ENCODE measurements at places on chromosomes 4 and X.

- no peak for DNase-seq
Measured at GRCh38 chrX:3141031-3141430, 99.8 kb downstream of the ARSF start.

DNA sequence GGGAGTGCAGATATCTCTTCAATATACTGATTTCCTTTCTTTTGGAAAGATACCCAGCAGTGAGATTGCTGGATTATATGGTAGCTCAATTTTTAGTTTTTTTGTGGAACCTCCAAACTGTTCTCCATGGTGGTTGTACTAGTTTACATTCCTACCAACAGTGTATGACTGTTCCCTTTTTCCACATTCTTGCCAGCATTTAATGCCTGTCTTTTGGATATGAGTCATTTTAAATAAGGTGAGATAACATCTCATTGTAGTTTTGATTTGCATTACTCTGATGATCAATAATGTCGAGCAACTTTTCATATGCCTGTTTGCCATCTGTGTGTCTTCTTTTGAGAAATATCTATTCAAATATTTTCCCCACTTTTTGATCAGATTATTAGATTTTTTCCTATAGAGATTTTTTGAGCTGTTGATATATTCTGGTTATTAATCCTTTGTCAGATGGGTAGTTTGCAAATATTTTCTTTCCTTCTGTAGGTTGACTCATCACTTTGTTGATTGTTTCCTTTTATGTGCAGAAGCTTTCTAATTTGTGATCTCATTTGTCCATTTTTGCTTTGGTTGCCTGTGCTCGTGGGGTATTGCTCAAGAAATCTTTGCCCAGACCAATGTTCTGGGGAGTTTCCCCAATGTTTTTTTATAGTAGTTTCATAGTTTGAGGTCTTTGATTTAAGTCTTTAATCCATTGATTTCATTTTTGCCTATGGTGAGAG, 552.7 kb downstream of the ZNF674 start:
- DNase-seq = no peak

DNA sequence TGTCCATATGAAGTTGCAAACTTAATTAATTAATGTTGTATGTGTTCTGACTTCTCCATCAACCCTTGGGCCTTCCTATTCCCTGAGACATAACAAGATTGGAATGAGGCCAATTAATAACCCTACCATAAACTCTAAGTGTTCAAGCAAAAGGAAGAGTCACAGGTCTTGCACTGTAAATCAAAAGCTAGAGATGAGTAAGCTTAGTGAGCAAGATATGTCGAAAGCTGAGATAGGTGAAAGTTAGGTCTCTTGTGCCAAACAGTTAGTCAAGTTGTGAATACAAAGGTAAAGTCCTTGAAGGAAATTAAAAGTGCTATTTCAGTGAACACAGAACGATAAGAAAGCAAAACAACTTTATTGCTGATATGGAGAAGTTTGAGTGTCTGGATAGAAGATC, 58.2 kb upstream of the GPRIN3 start:
- no peak for DNase-seq

DNA sequence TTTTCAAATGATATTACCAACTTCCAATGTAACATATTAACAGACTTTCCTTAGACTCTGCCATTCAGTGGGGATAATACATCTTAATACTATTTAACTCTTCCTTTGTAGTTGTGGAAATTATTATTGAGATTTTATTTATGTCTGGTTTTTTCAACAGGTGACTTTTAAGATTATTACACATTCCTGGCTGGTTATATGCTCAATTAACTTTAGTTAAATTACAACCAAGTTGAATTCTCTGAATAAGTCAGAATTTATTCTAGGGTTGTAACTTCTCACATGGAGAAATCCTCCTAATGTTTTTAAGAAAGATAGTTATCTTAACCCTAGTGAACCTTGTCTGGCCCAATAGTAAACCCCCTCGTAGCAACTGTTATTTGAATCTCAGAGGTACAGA, 107.3 kb downstream of the SLC10A6 start:
- DNase-seq = no peak

DNA sequence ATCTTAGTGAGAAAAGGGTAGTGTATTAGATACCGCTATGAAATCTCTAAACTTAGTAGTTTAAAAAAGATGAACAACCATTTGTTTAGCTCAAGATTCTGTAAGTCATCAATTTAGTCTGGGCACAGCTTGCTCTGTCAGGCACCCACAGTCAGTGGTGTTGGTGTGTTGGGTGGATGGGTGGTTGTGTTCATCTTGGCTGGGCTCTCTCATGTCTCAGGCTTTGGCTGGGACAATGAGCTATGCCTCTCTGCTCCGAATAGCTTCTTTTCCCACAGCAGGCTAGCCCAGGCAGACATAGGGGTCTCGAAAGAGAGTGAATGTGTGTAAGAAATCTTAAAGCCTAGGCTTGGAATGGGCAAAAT, 127.0 kb upstream of the GATB start:
- DNase-seq = no peak

DNA sequence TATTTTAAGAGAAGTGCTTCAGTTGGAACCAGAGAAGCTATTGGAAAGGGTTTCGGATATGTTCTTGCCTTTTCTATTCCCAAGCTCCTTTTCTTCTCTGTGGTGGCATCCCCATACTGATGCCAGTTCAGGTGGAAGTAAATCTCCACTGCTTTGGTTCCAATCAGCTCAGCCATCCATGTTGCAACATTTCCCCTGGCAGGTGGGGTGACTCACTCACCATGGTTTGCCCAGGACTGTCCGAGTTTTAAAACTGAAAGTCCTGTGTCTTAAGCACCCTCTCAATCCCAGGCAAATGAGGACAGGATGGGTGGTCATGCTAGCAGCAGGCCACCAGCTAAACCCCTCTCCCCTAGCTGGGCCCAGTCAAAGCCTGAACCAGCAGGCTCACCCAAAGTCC, 15.1 kb downstream of the RAI2 start:
- DNase-seq = no peak

- no peak for DNase-seq
Measured at GRCh38 chr4:183601381-183601780, 57.6 kb downstream of the RWDD4 start.

GRCh38 chr4:185384930-185385331, 10.8 kb downstream of the LRP2BP start:
- DNase-seq = no peak

DNA sequence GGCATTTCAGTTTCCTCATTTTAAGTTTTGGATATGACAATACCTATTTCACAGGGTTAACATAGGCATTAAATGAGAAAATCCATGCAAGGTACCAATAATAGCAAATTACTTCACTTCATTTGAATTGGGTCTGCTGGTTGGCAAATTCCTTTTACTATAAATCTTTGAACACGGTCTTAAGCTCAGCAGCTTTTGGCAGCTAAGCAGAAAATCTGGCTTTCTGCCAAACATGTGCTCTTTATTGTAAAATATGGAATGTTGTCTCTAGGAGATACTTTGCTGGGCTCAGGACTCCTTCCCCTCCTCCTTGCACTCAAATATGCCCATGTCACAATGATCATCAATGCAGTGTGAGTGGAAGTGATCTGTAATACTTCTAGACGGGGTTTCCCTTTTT, 16.8 kb upstream of the DMP1 start:
- no peak for DNase-seq

DNA sequence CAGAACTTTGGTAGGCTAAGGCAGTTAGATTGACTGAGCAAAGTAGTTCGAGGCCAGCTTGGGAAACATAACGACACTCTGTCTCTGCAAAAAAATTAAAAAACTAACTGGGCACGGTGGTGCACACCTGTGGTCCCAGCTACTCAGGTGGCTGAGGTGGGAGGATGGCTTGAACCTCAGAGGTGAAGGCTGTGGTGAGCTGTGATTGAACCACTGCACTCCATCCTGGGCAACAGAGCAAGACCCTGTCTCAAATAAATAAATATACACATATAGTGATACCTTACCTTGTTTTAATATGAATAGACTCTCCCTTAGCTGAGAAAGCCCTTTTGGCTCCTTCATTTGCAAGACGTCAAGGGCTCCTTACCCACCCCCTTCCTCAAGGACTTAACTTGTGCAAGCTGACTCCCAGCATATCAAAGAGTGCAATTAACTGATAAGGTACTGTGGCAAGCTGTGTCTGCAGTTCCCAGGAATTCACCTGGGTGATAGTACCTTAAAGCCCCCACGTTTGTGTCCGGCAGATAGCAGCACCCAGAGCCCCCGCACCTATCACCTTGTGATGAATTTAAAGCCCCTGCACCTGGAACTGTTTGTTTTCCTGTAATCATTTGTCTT, 655.6 kb upstream of the GALNTL6 start:
- no peak for DNase-seq

DNA sequence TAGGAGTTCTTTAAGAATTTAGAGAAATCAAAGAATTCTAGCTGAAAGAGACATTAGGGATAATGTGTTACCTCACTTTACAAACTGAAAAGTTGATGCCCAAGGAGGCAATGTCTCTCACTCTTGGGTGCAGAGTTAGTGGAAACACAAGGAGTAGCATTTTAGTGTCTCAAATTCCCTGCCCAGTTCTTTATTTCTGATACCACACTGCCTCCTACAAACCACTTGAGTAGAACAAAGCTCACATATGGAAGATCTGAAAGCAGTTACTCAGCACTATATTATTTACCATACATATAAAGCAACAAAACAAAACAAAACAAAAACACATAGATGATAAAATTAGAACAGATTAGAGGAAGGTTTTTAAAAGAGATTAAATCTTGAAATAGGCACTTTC, 124.2 kb downstream of the REELD1 start:
- DNase-seq = no peak

DNA sequence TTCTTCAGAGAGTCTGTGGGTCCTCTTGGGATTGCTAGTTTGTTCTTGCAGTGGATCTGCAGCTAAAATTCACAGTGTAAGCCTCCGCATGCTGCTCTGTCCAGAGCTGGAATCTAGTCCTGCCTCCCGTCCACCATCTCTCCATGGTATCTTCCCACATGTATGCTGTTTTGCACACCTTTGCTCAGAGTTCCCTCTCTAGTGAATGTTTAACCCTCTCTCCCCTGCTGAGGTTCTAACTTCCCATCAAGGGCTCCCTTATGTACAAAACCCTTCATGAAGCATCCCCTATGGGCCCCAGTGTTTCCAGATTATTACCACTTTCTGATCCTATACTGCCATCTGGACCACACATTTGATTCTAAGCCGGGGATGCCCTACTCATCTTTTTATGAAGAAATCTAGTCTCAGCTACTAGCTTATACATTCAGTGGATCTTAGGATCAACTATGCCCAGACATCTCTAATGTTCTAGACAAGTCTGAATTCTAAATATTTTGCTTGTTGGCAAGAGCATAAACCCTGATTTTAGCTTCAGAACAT, 157.3 kb downstream of the CPEB2 start:
- no peak for DNase-seq

GRCh38 chr4:52869196-52869595, 7.1 kb downstream of the RASL11B start:
- DNase-seq = no peak

DNA sequence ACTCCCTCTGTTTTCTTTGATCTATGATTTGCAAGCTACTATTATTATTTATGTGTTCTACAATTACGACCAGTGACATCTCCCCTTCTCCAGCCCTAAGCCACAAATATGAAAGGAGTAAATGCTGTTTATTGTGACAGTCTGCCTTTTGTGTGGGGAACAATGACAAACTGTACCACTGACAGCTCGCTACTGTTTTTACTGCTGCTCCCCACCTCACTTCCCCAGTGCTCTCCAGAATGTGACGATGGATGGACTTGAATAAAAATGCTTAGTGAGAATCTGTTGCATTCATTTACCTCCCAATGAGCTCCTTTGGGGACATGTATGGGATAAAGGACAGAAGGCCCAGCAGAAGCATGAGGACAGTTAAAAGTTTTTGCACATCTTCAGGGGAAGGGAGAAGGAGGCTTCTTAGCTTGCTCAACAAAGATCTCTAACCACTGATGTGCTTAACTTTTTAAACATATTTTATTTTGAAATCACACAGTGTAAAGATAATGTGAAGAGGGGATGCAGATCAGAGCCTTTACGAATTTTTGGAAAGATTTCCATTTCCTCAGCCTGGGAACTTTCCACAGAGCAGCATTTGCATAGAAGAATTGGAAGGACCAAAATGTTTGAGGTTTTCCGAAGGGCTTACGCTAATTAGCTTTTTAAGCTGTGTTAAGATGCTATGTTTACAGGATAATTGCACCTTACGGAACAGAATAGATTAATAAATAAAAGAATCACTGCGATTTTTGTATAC, 485.1 kb upstream of the TENM3 start:
- no peak for DNase-seq

DNA sequence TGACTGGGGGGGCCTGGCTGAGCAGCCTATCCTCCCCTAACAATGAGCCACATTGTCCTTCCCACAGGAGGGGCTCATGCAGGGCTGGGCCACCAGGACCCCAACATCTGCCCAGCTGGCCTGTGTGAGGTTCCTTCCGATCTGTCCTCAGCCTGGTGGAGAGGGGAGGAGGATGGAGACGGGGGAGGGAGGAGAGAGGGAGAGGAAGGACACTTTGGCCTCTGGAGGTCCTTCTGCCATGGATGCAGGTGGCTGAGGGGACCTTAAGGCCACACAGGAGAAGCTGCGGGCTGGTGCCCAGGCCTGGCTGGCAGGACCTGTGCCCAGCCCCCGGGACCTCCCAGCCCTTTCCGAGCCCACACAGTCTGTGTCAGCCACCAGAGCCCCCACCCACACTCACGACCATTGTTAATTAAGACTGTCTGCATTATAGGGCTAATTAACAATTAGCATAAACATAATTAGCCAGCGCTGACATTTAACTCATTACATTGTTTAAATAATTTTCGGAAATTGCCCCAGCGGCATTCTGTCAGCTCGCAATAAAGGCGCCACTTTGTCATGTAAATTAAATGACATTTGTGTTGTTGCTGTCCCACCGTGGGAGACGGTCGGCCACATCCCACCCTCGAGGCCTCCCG, 53.0 kb upstream of the NKX1-1 start:
- DNase-seq = no peak

DNA sequence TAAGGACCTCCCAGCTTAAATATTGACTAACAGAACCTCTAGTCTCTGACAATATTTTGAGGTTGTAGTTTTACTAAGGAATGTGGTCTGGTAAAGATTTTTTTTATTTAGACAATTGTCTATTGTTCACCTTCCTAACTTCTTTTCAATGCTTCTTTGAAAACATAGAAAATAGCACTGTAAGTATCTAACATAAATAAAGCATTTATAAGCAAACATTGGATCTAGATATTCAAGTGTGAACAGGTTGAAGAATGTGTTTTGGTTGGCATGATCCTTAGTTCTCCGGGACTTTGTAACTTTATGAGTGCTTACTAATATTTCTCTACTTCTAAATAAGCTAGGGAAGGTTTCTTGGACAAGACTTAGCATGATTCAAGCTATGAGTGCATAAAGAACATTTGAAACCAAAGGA, 285.4 kb upstream of the ARSJ start:
- DNase-seq = no peak

DNA sequence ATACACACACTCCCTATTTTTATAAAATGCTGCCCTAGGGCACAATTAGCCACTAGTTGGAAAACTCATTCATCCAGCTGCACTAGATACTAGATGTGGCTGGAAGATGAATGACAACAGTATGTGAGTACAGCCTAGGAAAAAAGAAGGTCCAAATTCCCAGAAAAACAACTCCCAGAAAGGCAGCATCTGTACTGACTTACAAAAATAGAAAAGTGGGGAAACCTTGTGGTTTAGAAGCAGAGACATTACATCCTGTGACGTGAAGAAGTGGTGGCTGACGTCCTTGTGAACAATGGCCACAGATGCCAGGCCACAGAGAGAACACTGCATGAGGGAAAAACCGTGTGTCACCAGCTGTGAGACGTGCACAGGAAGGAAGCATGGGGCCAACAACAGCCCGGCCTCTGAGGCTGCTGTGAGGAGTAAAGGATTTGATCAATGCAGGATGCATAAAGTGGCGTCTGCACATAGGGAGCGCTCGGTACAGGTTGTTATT, 81.2 kb downstream of the SPRY1 start:
- no peak for DNase-seq
